Foreskin keratinocyte (primary cell): ENCODE measurements at places on chromosomes 3 and 15. TPM values are rescaled to one million over a fixed set of nuclear protein-coding genes. Genes with fewer than 3 reads are reported as not detected.

SLC15A2 gene
- polyA plus RNA-seq: 0.37 and 0.76 TPM in 2 replicates

FAM174B gene
- polyA plus RNA-seq: 0.25 and 0.32 TPM in 2 replicates

PPCDC gene
- 16.7 and 19.1 TPM in 2 replicates for polyA plus RNA-seq

LRRFIP2 gene
- polyA plus RNA-seq: 41.6 and 49.1 TPM in 2 replicates

GPR27 gene
- polyA plus RNA-seq: 0.16 and 0.25 TPM in 2 replicates

FOXB1 gene
- not detected in 2 replicates for polyA plus RNA-seq

AGBL1 gene
- polyA plus RNA-seq: not detected in 2 replicates

RBPMS2 gene
- polyA plus RNA-seq: not detected in 2 replicates

ATP10A gene
- polyA plus RNA-seq: not detected in 2 replicates

FRMD5 gene
- 6.6 and 7.1 TPM in 2 replicates for polyA plus RNA-seq

LMOD3 gene
- not detected in 2 replicates for polyA plus RNA-seq

FEZF2 gene
- polyA plus RNA-seq: not detected in 2 replicates

PLAAT1 gene
- 0.17 and 0.30 TPM in 2 replicates for polyA plus RNA-seq

SPESP1 gene
- 4.1 and 5.5 TPM in 2 replicates for polyA plus RNA-seq

WNT5A gene
- 4.0 and 4.9 TPM in 2 replicates for polyA plus RNA-seq

IQCF2 gene
- not detected in 2 replicates for polyA plus RNA-seq

PPARG gene
- polyA plus RNA-seq: 0.31 and 0.49 TPM in 2 replicates

ZNF774 gene
- 0.81 and 1.1 TPM in 2 replicates for polyA plus RNA-seq

METTL6 gene
- polyA plus RNA-seq: 12.9 and 15.4 TPM in 2 replicates

CDCP1 gene
- 61.3 and 62.2 TPM in 2 replicates for polyA plus RNA-seq

GHSR gene
- polyA plus RNA-seq: not detected in 2 replicates

CXCR6 gene
- polyA plus RNA-seq: not detected in 2 replicates

MELTF gene
- polyA plus RNA-seq: 10.1 and 10.5 TPM in 2 replicates

IL5RA gene
- not detected in 2 replicates for polyA plus RNA-seq

RBP2 gene
- polyA plus RNA-seq: not detected in 2 replicates

NLGN1 gene
- polyA plus RNA-seq: not detected in 2 replicates

COL6A6 gene
- polyA plus RNA-seq: not detected in 2 replicates

GOLGA6L4 gene
- 0.57 and 0.66 TPM in 2 replicates for polyA plus RNA-seq

LRRIQ4 gene
- polyA plus RNA-seq: not detected in 2 replicates

ESYT3 gene
- polyA plus RNA-seq: 0.29 and 0.39 TPM in 2 replicates

STAB1 gene
- polyA plus RNA-seq: 0.01 and 0.08 TPM in 2 replicates

P3H2 gene
- polyA plus RNA-seq: 21.8 and 57.9 TPM in 2 replicates

POTEB gene
- polyA plus RNA-seq: not detected in 2 replicates

LRTM1 gene
- not detected in 2 replicates for polyA plus RNA-seq

CYP11A1 gene
- polyA plus RNA-seq: 0.04 TPM in 1 of 2 replicates, not detected in the other

SLC30A4 gene
- polyA plus RNA-seq: 1.5 and 1.8 TPM in 2 replicates

TM4SF4 gene
- not detected in 2 replicates for polyA plus RNA-seq

BBS4 gene
- polyA plus RNA-seq: 7.3 and 8.1 TPM in 2 replicates

NAA50 gene
- 68.6 and 88.5 TPM in 2 replicates for polyA plus RNA-seq

SLC9A9 gene
- polyA plus RNA-seq: 1.3 and 1.4 TPM in 2 replicates

ENTPD3 gene
- polyA plus RNA-seq: 1.3 and 1.6 TPM in 2 replicates

MESP2 gene
- 1.2 TPM in 2 replicates for polyA plus RNA-seq

RAD18 gene
- polyA plus RNA-seq: 6.7 and 7.8 TPM in 2 replicates

FHIT gene
- polyA plus RNA-seq: 0.95 and 1.8 TPM in 2 replicates

ITIH3 gene
- not detected in 2 replicates for polyA plus RNA-seq

SEMA5B gene
- polyA plus RNA-seq: not detected in 2 replicates

GP5 gene
- polyA plus RNA-seq: not detected in 2 replicates

CCR3 gene
- not detected in 2 replicates for polyA plus RNA-seq

TRAK1 gene
- 15.5 and 16.0 TPM in 2 replicates for polyA plus RNA-seq

C3orf20 gene
- polyA plus RNA-seq: not detected in 2 replicates
